Stimulated activated CD4-positive, alpha-beta T cell treated with anti-CD3 and anti-CD28 coated beads, Interleukin-1b, Interleukin-23, amount 100 ng/mL, for 1 hour (primary cell): ENCODE measurements at places on chromosomes 12 and 14.

GRCh38 chr12:95131589-95132340 lies 58.3 kb upstream of the NR2C1 start:
- no peak for DNase-seq

DNA sequence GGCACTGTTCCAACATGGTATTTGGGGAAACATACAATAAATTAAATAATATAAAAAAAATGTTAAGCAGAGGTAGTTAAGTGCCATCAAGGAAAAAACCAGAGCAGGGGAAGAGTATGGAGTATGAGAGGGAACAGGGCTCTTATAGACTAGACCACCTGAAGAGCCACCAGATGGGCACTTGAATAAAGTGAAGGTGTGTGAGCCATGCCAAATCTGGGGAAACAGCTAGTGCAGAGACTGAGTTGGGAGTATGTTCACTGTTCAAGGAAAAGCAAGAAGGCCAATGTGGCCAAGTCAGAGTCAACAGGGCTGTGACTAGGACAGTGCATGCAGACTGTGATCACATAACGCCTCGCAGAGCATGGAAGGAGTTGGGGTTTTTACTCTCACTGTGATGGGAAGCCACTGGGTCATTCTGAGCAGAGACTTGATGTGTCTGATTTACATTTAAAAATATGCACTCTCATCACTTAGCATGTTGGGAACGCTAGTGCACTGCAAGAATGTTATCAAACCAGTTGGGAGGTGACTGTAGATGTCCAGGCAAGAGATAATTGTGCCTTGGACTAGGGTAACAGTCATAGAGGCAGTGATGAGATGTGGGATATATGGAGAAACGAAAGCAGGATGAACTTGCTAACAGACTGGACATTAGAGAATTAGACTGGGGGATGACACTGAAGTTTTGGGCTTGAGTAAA lies 25.6 kb downstream of the NDUFA12 start:
- DNase-seq = no peak

GRCh38 chr14:81784084-81784483 lies 250.4 kb upstream of the SEL1L start:
- DNase-seq = no peak

GRCh38 chr14:105118646-105119407 lies 49.7 kb downstream of the JAG2 start:
- DNase-seq = no peak

DNA sequence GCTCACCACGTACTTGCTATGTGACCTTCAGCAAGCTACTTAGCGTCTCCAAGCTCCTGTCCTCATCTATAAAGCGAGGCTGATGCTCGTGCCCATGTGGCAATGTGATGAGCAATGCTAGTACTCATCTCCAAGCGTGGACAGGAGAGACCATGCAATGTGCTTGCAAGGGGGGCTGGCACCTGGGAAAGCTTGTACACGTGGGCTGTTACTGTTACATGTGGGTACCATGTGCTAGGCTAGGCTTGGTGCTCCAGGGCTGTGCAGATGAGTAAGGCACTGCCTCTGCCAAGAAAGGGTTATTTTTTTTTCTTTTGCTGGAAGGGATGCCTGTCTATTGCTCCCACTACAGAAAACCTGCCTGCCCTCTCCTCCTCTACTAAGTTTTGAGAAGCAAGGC lies 46.6 kb downstream of the TSPAN11 start:
- no peak for DNase-seq

- DNase-seq = no peak
These were observed 19.3 kb downstream of the NFKBIA start for GRCh38 chr14:35385042-35385839.

- no peak for DNase-seq
These were observed 18.5 kb downstream of the TSPAN19 start for GRCh38 chr12:85017618-85018017.

DNA sequence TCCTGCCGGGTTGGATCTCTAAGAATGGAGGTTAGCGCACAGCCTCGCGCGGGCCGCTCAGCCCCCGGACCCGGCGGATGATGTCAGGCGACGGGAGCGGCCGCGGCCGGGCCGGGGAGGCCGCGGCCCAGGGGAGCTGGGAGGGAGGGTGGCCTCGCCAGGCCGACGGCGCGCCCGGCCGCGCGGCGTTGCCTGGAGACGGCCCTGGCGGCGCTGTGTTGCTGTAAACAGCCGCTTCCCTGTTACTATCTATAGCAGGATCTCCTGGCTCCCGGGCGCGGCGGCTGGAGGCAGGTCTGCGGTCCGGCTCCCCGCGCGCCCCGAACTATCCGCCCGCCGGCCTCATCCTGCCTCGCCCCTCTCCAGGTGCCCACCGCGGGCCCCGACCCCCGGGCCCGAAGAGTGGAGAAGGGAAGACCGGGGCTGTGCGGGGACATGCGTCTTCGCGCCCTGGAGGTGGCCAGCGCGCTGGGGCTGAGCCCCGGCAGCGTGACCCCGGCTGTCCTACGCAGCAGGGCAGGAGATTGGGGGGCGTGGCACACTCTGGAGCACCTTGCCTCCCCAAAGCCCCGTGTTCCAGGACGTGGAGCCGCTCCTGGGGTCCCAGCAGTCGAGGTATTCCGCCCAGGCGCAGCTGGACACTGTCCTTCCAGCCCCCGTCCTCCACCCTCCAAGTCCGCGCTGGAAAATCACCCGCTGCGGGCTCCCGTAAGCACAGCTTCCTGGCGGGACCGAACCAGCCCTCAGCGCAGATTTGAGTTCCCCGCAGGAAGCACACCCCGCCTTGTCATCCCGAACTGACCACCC lies 1.4 kb upstream of the FOS start:
- no peak for DNase-seq

DNA sequence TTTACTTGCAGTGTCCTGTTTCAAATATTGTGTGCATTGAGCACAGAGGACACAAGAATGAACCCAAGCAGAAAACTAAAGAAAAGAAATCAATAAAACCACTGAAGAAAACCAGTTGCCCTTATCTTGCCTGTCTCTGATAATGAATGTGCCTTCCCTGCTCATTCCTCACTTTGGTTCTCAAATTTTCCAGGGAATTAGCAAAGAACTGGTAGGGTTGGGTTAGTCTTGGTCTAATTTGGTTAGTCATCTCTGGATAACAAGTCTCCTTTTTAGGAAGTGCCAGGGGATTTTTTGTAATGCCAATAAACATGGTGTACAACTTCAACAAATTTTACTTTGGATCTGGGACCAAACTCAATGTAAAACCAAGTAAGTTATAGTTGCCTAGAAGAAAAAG lies 65.7 kb downstream of the DAD1 start:
- no peak for DNase-seq

DNA sequence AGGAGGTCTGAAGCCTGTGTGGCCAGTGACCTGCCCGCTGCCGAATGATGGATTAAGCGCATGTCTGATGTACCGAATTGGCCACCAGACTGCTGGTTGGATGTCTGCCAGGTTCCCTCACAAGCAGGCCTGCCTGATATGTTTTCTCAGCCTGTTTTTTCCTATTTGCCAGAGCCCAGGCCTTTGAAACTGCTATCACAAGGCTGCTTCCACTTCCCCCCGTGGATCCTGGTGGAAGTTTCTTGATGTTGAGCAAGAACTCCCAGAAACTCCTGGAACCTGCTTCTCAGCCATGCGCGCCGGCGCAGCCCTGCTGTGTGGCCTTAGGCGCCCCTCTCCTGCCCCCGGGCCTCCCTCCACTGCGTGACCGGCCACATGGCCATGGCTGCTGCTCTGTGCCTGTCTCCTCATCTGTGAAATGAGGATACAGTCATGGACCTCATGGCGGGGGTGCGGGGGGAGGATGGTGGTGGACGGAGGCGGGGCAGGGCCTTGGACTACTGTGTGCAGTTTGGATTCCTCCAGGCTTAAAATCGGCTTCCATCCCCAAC lies 56.6 kb downstream of the CALM1 start:
- DNase-seq = no peak

- DNase-seq = no peak
These were observed 53.0 kb upstream of the FUT8 start for GRCh38 chr14:65359503-65359902.

GRCh38 chr12:89126712-89127111 lies 225.6 kb downstream of the DUSP6 start:
- no peak for DNase-seq

GRCh38 chr12:47767216-47767724 lies 5.8 kb upstream of the SLC48A1 start:
- peak; percentile 51 for DNase-seq

- no peak for DNase-seq
These were observed 16.2 kb downstream of the SLC17A8 start for GRCh38 chr12:100372853-100373640.

- DNase-seq = no peak
These were observed 11.7 kb downstream of the STK38L start for GRCh38 chr12:27255806-27256205.

DNA sequence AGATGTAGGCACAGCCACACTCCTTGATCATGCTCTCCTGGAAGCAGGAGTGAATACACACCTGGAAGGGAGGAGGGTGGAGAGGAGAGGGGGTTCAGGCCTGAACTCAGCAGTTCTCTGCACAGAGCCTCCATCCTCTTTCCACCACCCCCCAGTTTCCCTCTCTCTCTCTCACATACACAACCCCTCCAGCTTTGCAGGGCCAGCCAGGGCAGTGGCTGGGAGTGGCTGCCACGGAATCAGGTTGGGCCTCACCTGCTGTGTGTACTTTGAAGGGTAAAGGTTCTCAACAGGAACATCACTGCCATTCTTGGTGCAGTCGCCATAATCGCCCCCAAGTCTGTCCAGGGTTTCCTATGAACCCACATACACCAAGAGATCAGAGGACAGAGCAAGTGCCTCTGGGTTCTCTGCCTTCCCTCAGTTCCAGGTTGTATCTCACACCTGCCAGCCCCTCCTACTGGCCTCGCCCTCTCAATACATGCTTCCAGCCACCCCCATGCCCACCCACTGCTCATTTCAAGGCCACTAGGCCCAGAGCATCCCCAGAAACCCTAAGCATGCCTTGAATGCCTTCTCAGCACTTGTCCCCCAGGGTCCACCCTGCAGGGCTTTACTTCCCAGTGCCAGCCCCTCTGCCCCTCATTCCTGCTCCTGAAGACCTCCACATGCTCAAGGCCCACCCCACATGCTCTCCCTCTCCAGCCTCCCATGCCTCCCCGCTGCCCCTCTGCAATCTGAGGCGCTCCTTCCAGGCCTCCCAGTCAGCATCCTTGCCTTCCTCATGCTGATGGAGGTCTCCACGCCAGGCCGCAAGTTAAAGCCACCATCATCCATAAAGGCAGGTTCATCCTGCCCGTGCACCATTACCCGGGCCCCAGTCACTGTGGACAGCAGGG lies 12.9 kb upstream of the TNFRSF1A start:
- DNase-seq = no peak

DNA sequence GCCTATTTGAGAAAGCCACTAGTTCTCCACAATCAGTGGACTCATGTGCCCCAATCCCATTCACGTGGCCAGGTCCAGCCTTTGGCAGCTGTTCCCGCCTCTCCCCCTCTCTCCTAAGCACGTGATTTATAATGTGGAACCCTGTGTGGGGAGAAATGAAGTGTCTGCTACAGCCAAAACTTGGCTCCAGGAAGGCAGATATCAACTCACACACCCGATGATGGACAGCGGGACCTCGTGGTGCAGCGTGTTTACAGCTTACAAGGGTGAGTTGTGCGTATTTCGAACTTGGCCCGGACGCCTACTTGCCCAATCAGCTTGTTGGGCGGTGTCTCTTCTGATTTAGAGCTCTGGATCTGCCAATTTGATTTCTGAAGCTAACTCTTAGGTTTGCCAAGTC lies 38.1 kb upstream of the FAM181A start:
- no peak for DNase-seq

DNA sequence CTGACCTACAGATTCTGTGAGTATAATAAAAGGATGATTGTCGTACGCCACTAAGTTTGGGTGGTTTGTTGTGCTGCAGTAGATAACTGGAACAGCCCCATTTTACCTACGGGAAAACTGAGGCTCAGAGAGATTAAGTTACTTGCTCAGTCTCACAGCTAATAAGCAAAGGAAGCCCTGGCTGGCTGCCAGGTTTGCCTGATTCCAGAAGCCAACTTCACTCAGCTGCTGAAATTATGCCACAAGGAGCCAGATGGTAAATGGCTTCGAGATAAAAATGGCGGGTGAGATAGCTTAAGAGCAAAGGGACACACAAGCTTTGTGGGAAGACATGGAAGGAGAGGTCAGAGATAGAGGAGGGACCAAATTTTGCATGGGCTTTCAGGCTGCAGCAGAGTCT lies 191.5 kb upstream of the NOS1 start:
- no peak for DNase-seq

DNA sequence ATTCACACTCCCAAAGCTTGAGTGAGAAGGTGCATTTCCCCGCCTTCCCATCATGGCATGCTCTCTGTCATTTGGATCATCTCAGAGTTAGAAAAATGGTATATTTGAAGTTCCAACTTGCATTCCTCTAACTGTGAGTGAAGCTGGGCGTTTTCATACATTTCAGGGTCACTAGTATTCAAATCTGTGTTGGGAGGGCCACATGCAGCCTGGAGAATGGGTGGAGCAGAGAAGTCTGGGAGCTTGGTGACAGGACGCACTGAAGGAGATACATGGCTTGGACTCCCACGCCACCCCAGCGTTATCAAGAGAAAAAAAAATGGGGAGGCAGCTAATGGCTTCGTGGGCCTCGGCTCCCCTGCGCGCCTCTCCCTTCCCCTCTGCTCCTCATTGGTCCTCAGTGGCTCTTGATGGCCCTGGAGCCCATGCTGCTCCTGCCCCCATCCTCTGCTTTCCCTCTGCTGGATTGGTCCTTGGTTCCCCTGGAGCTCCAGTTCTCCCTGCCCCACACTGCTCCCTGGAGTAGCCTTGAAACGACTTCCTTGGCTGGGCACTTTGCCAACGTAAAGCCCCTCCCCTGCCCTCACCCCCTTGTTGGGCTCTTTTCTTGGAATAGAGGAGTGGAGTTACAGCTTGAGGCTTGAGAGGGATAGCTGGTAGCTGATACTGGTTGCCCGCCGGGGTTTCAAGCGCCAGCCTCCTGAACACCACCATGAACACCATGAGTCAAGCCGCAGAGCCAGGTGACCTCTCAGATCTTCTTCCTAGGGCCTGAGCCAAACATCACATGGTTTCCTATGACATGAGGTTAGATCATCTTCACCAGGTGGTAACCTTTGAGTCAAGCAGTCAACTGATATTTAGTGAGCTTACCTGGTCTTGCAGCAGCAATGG lies 139.6 kb downstream of the PRKCH start:
- DNase-seq = no peak

DNA sequence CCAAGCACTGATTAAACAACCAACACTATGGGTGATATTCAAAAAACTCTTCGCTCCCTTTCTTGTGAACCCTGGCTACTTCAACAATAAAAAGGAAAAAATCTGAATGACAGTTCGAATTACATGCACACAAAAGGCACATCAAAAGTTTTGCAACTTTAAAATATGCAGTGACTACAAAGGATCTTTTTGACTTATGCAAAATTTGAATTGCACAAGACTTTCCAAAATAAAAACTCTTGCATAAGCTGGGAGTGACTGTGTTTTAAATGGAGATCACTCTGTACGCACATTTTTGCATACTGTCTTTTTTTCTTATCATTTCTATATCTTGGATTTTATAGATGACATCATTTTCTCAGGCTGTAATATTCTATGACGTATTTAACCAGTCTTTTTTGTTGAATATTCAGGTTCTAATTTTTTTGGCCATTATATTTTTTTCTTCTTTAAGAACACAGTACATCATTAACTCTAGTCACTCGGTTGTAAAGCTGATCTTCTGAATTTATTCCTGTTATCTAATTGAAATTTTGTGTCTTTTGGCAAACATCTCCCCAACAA lies 667.6 kb upstream of the TBX3 start:
- no peak for DNase-seq

- DNase-seq = no peak
These were observed 52.0 kb downstream of the RASSF9 start for GRCh38 chr12:85784096-85784720.
